Stimulated activated effector memory CD8-positive, alpha-beta T cell treated with anti-CD3 and anti-CD28 coated beads, Interleukin-12 subunit alpha, Interleukin-12 subunit beta, amount 100 ng/mL, for 72 hours (primary cell): ENCODE measurements at places on chromosomes 4 and X.

GRCh38 chr4:151485541-151486131 lies 76.7 kb downstream of the FHIP1A start:
- DNase-seq = no peak

DNA sequence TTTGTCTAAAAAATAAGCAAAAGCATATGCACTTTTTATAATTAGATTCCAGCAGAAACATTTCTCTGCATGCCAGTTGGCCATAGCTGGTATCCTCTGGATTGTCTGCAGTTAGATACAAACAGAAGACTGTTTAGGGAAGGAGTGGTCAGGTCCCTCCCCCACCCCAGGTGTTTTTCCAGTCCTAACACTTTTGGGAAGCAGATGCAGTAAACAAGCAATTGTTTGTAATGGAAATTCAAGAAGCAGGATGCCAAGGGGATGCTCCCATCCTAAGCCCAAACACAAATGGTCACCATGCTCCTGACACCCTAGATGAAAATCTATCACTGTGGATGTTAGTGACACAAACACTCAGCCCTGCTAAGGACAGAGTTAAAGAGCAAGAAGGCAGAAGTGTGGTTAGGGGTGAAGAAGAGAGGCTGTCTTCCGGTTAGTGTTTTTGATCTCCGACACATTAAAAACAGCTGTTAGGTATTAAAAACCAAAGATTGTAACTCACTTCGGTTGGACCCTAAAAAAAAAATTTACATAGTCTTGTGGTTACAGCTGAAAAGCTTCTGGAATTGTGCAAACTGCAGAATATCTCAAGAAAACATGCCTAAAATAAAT lies 7.9 kb downstream of the LEF1 start:
- DNase-seq = no peak

GRCh38 chr4:121472937-121473721 lies 92.3 kb upstream of the QRFPR start:
- DNase-seq = no peak

- DNase-seq = no peak
These were observed 550.5 kb upstream of the BOD1L1 start for GRCh38 chr4:14177987-14178386.
